ENCODE measurements at places on chromosomes 7 and 10.
A peak's percentile ranks its signal among the peaks of the same experiment; 100 is the strongest.

GRCh38 chr7:134290286-134290685 lies 26.4 kb downstream of the SLC35B4 start:
- DNase-seq: no peak

DNA sequence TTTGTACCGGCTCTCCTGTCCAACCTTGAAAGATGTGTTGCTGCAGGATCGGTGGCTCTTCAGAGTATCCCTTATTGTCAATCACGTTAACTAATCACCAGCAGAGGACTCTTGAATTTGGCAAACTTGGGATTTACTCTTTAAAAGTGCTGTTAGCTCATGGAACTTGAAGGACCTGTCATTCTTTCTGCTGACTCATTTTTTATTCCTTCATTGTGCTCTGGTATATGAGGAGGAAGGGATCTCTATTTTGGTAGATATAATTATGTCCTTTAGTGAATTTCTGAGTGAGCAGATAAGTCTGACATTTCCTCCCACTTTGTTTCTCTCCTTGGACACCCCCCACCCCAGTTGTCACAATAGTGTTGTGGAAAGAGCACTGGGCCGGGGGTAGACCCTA lies 175.1 kb upstream of the HDAC9 start:
- DNase-seq: no peak

DNA sequence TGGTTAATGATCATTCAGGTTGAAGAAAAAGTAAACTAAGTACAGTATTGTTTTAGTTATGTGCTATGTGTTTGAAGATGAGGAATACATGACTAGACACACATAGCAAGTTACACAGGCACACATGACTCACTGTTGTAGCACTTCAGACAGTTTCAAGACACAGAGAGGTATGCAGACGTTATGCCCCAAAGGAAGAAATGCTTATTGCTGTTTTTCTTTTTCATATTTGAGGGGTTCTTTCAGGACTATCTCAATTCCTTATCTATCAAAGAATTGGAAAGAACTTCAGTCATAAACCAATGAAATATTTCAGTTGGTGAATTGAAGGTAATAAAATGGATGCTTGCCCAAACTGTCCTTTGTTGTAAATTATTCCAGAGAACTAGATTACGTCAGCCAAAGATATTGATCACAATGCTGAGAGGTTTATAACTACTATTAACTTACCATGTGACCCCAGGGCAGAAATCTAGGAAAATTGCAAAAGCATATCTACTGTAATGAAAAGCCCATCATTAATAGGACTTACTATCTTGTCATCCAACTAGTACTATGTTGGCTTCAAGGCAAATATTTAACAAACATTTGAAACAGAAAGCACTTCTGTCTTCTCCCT lies 61.2 kb upstream of the CAPZA2 start:
- no peak for DNase-seq

DNA sequence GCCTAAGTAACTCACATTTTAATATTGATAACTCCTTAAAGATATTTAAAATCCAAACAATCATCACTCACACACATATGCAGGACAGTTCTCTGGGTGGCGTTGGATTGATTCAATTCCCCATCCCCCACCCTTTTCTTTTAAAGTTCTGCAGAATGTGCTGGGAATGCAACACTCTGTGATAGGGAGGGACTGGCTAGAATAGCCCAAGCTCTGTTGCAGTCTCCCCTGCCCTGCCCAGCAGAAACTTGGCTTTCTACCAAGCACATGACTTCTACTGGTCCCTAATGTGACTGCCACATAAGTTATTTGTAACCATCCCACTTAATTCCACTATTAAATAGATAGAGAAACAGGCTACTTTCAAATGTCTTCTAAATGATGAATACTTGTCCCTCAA lies 55.2 kb downstream of the TWIST1 start:
- no peak for DNase-seq

DNA sequence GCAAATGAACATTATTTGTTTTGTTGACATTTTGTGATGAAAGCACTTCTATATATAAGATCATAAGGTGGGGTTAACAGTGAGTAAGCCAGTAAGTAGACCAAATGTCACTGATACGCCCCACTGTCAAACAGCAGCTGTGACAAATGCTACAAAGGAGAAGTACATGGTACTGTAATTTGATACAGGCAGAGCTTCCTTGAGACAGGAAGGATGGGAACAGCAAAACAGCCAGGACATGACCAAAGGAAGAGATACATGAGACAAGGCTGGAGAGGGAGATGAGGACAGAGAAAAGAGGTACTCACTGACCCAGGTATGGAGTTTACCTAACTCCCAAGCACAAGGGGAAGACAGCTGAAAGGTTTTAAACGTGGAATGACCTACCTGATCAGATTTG lies 127.0 kb downstream of the SRPK2 start:
- peak; percentile 16 for DNase-seq

DNA sequence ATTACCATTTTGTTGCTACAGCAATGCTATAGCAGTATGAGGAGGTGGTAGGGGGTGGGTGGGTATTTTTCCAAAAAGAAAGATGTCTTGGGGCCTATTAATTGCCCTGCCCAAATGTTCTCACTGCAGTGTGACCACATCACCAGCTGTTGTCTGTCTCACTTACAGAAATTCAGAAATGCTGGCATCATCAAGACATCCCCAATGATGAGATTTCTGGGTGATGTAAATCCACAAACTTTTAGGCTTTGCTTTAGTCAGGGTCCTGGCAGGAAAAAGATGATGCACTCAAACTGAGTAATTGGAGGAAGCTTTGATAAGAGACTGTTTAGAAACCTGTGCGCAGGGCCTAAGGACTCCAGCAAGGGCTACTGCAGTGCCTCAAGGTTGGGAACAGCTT lies 56.2 kb upstream of the OPN4 start:
- no peak for DNase-seq

DNA sequence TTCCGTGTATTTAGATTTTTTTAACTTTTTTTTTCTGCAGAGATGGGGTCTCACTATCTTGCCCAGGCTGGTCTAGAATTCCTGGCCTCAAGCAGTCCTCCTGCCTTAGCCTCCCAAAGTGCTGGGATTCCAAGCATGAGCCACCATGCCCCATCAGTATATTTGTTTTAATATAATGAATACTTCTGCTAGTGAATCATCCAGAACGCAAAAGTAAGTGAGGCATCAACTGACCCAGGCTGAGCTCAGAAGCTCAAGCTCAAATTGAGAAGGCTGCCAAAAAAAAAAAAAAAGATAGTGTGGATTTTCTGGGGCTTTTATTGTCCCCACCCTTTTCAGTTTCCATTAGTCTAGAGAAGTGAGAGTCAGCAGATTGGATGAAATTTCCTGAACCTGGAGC lies 39.0 kb upstream of the TECTB start:
- no peak for DNase-seq

DNA sequence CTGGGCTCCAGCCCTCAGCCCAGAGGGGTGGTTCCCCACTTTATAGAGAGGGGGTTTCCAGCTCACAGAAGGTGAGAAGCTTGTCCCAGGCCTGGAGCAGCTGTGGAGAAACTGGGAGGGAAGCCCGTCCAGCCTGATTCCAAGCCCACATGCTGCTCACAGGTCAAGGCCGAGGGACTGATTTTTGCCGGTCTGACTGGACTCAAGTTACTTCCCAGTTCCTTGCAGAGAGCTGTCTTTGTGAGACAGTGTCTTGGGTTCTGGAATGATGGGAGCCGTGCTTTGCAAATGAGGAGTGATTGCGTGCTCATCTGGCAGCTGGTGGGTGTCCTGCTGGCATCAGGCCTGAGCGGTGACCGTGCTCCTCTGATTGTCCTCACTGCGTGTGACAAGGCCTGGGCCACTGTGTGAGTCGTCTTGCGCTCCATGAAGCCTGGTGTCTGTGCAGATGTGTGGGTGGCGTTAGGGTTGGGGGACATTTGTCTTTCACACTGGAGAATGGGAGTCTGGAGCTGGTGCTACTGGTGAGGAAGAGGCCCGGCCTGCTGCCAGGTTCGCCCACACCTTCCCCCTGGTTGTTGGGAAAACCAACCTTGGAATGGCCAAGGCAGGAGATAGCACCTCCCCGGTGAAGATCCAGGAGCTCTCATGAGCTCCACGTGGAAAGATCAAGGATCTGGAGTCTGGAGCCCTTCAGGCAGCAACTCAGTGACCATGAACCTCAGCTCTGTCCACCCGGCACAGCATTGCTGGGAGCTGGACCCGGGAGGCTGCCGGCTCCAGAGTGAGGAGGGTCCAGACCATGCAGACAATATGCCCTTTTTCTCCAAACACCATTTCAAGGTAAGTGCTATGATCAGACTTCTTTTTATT lies 129.6 kb downstream of the SMURF1 start:
- DNase-seq: no peak

- no peak for DNase-seq
These were observed 113.8 kb downstream of the MARCHF5 start for GRCh38 chr10:92404612-92405418.

GRCh38 chr7:113013761-113014449 lies 72.7 kb downstream of the GPR85 start:
- DNase-seq: no peak

DNA sequence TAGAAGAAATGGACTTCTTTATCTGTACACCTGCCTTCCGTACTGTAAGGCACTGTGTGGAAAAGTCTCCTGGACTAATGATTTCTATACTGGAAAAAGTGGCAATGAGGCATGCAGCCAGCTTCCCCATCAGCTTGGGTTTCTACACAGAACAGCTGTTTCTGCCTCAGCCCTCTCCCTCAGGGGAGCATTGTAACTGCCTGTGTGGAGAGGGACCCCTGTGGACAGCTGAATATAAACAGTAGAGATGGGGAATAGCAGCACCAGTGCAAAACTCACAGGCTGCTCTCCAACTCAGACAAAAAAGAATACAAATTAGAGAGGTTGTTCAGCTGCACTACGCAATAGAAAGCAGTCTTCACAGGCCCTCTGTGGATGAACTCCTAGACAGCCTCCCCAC lies 451.3 kb upstream of the MBL2 start:
- DNase-seq: no peak

DNA sequence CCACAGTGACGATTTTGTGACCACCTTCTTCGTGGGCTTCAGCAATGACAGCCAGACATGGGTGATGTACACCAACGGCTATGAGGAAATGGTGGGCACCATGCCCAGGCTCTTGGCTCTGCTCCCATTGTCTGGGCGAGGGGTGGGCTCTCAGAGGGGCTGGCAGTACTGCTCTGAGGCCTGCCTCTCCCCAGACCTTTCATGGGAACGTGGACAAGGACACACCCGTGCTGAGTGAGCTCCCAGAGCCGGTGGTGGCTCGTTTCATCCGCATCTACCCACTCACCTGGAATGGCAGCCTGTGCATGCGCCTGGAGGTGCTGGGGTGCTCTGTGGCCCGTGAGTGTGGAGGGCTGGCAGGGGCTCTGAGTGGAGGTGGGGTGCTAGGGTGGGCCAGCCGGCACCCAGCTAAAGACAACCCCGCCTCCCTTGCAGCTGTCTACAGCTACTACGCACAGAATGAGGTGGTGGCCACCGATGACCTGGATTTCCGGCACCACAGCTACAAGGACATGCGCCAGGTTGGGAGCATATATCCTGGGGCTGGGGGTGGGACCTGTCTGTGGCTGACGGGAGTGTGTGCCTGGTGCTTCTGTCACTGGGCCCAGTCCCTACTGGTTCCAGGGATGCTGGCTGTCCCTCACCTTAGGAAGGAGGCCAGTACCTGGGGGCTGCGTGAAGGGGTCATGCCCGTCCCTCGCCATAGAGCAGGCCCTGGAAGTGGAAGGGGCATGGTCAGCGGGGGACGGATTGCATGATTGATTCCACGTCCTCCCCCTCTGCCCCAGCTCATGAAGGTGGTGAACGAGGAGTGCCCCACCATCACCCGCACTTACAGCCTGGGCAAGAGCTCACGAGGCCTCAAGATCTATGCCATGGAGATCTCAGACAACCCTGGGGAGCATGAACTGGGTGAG lies 6.8 kb downstream of the AEBP1 start:
- no peak for DNase-seq

- no peak for DNase-seq
These were observed 38.5 kb downstream of the VIPR2 start for GRCh38 chr7:159105832-159106811.

Measured in inflammatory macrophage treated with lipopolysaccharide for 4 hours (primary cell).